ENCODE measurements at places on chromosomes 5 and 9.

- no peak for DNase-seq
Measured at GRCh38 chr5:127418974-127419682, 98.3 kb upstream of the PRRC1 start.

GRCh38 chr5:35811108-35811741, 45.5 kb upstream of the IL7R start:
- DNase-seq: no peak

GRCh38 chr5:172168311-172168710, 19.7 kb downstream of the STK10 start:
- DNase-seq: no peak

DNA sequence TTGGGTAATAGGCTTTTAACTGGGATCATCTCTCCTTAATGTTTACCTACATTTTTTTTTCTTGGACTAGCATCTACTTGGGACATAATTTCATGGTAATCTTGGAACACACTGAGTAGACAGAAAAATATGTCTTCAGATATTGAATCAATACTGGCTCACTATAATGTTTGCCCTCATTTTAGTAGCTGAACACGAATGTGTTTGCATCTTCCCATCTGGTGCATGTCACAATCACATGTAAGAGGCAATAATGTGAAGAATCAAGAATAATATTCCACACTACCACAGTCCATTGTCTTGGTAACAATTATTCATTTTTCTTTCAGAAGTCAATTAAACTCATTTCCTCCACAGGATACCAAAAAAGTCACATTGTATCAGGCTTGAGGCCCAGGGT, 382.7 kb upstream of the CDH10 start:
- no peak for DNase-seq

GRCh38 chr9:124110307-124110915, 98.8 kb downstream of the LHX2 start:
- no peak for DNase-seq

DNA sequence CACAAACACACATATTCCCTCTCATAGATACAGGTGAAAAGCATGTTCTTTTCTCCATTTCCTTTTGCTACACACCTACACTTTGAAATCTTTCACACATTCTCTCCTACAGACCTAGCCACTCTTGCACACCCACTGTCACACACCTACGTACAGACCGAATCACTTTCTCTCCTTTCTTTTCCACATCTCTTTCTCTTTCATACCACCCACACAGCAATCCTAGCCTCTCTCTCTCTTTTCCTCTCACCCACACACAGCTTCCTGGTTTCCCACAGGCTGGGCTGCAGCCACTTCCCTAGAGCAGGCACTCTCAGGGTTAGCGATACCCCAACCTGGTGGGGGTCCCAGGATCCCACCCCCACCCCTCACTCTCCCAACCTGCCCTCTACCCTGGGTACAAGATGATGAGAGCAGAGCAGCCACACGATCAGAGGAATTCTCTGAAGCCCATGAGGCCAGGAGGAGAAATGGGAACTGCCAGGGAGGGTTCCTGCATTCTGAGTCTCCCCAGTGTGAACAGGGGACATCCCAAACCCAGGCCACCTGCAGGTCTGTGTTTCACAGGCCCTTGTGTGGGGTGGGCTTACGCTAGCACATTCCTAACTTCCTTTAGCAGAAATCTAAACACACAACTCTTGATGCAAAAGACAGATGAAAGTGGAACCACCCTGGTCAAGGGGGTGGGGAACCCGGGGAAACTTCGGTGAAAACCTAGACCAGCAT, 17.1 kb upstream of the SYNPO start:
- DNase-seq: no peak

- no peak for DNase-seq
Measured at GRCh38 chr9:84512493-84512892, 157.0 kb upstream of the NTRK2 start.

- DNase-seq: no peak
Measured at GRCh38 chr9:83242066-83242465, 179.1 kb upstream of the RASEF start.

DNA sequence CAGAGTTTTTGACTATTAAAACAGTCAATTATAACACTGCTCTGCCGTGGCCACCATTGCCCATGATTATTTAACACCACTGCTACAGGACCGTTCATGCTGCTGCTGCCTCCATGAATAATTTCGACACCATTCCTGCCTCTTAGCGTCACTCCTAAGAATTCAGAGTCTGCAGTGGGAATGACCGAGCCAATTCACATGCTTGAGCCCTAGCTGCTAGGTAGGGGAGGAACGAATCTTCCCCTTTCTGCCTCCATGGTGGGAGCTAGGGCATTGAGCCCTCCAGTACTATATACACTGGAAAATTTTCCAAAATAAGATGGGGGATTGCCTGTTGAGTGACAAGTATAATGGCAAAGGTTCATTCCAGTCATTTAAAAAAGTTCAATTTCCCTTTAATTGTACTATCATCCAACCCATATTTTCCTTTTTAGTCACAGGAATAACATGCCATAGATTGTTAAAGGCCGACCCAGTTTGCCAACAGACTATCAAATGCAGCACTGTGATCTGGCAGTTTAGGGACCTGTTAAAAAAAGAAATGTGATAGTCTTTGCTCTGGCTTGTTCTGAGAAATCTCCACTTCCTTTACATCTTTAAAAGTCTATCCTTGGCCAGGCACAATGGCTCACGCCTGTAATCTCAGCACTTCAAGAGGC, 13.5 kb upstream of the B4GALT1 start:
- no peak for DNase-seq

DNA sequence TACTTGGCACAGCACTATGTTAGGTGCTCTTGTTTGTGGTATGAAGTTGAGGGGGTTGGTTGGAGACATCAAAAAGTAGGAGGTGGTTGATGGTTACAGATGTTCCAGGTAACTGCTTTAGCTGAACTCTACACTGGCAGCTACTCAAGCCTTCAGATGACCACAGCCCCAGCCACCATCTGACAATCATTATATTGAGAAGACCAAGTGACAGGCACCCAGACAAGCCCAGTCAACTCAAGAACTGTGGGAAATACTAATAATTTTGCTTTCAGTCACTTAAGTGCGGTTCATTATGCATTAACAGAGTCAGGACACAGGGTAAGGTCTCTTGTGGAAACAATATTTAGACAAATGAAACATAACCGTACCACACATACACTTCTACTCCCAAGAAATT, 38.9 kb upstream of the SLIT3 start:
- DNase-seq: no peak
